ENCODE measurements at places on chromosomes 2 and 18.

- H3K36me3 ChIP-seq, result no peaks in the 10 kb centered on the region
- H3K4me1 ChIP-seq, result no peaks in the 10 kb centered on the region
- no peaks in the 10 kb centered on the region for H3K27me3 ChIP-seq
- DNase-seq, result no peak
Observed at GRCh38 chr2:13660231-13660630, 943.5 kb downstream of the TRIB2 start.

GRCh38 chr2:8518979-8519668 lies 162.7 kb upstream of the ID2 start:
- H3K27ac ChIP-seq, result no peak overlapping the region
- H3K4me3 ChIP-seq, result no peak overlapping the region
- peaks cover 9% of the 10 kb centered on the region for H3K4me1 ChIP-seq
- H3K27me3 ChIP-seq, result no peaks in the 10 kb centered on the region
- no peak for DNase-seq
- H3K36me3 ChIP-seq, result no peaks in the 10 kb centered on the region

DNA sequence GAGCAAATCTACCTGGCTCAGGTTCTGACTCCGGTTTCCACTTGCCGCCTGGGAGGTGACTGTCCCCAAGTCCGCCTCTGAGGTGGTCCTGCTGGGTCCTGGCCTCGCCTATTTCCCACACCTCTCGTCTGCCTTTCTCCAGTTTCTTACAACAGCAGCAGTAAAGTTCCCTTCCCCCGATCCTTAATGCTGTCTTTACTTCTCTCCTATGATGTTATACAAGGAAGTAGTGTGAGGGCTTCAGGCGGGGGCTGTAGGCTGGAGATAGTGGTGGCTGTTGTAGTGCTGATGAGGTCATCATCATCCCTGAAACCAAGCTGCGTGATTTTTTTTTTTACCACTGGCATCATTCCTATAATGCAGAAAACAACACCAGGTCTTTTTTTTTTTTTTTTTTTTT lies 18.9 kb downstream of the TGIF1 start:
- no peaks in the 10 kb centered on the region for H3K36me3 ChIP-seq
- H3K4me3 ChIP-seq, result no peak overlapping the region

DNA sequence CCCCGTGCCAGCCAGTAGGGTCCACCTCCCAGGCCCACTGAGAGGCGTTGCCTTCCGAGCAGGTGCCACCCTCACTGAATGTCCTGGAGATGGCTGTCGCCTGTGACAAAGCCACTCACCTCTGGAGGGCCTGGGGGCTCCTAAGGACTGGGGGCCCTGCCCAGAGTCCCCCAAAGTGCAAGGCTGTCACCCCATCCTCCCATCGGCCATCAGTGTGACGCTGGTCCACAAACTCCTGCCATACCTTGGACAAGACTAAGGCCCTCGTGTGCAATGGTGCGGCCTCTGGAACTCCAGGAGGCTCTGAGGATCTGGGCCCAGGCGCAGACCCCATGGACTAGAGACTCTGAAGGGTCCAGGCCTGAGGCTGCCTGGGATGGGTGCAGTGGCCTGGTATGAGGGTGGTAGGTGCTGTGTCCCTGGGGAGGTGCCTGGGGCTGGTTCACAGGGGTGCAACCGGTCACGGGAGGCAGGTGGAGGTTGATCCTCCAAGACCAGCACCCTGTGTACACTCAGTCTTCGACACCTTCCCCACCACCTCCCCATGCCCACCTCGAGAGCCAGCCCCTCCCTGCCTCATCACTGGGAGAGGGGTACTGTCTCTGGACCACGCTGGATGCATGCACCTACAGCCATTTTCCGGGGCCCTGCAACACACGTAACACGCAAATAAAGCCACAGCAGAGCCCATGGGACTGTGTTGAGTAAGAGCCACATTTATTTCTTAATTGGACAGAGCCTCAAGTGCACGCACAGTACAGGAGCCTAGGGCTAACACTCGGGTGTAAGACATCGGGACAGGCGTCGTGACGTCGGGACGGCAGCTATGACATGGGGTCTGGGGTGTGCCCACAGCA lies 21.6 kb downstream of the AQP12A start:
- H3K27me3 ChIP-seq, result no peaks in the 10 kb centered on the region
- DNase-seq, result no peak
- no peaks in the 10 kb centered on the region for H3K4me1 ChIP-seq
- H3K4me3 ChIP-seq, result no peak overlapping the region

DNA sequence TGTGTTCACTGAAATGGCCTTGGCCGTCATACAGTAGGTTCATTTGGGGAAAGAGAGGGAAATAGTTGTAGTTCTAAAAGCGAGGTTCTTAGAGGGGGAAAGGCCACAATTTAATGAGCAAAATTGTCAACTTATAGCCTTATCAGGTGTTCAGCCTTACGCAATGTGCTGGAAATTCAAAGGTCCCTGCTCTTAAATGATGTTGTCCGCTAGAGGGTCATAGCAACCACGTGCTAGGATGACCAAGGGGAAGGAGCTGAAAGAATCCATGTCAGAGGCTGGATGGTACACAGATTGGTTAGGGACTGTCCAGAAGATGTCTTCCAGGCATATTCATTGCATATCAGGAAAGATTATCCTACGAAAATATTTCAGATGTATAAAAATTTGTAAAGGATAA lies 282.3 kb upstream of the MEX3C start:
- H3K4me3 ChIP-seq, result no peak overlapping the region
- H3K36me3 ChIP-seq, result no peaks in the 10 kb centered on the region
- H3K27me3 ChIP-seq, result no peaks in the 10 kb centered on the region
- DNase-seq, result no peak

DNA sequence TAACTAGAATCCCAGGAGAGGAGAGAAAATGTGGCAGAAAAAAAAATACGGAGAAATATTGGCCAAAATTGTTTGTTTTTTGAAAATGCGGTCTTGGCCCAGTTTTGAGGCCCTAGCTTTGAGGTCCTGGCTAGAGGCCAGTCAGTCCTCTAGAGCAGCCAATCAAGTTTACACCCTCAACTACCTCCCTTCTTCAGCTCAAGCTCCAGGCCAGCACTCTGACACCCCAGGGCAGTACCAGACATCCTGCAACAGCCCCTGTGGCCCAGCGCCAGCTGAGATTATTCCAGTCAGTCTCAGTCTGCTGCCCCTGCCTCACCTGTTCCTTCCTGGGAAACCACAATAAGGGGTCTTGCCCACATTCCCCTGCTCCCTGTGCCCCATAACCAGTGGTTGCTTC lies 107.7 kb downstream of the UGGT1 start:
- H3K4me3 ChIP-seq, result no peak overlapping the region
- H3K36me3 ChIP-seq, result no peaks in the 10 kb centered on the region
- H3K4me1 ChIP-seq, result peaks cover 24% of the 10 kb centered on the region
- DNase-seq, result no peak

DNA sequence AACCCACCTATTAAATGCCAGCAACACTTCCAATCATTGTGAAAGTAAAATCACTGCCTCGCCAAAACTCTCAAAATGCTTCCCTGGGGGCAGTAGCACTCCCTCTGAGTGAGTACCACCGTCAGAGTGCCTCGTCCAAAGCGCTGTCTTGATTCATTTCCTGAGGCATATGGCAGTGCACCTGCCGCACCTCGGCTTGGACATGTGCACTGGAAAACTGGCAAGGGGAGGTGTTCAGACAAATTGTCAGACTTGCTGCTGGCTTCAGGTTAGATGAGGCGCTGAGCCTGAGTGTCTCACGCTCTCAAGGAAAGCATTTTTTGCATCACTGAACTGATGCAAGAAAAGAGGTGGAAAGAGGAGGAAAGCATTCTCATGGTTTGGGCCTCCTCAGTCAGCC lies 132.8 kb downstream of the ATL2 start:
- H3K27me3 ChIP-seq, result no peaks in the 10 kb centered on the region
- no peaks in the 10 kb centered on the region for H3K4me1 ChIP-seq

GRCh38 chr18:49814147-49814499 lies 790 bp upstream of the ACAA2 start:
- H3K36me3 ChIP-seq, result no peaks in the 10 kb centered on the region
- peak overlapping the region; percentile 87 for H3K4me3 ChIP-seq
- H3K27ac ChIP-seq, result no peak overlapping the region
- no peaks in the 10 kb centered on the region for H3K27me3 ChIP-seq

DNA sequence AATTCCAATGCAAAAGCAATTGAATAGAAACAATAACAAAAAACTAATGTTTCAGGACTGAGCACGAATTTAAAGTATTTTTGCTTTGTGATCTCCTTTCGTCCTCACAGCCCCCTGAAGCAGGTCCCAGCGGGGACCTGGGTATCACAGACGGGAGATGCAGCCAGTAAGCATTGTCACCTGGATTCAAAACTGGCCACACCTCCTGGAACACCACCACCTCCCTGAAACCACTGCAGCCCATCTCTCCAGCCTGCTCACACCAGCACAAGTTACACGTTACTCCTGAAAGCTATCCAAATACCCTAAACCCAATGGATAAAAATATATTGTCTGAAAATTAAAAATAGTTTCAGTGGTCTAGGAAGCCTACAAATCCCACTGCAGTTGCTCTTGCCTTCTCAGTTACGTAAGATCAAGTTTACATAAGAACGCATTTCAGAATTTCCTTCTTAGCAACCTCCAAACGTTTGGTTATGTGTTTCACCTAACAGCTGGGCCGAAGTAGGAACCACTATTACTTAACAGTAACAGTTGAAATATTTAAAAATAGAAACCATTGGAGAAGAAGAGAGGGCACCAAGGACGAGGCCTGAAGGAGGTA lies 178.0 kb downstream of the HDAC4 start:
- no peaks in the 10 kb centered on the region for H3K36me3 ChIP-seq
- H3K4me3 ChIP-seq, result peak overlapping the region; percentile 46
- H3K4me1 ChIP-seq, result peaks cover 44% of the 10 kb centered on the region
- DNase-seq, result peak; percentile 24

DNA sequence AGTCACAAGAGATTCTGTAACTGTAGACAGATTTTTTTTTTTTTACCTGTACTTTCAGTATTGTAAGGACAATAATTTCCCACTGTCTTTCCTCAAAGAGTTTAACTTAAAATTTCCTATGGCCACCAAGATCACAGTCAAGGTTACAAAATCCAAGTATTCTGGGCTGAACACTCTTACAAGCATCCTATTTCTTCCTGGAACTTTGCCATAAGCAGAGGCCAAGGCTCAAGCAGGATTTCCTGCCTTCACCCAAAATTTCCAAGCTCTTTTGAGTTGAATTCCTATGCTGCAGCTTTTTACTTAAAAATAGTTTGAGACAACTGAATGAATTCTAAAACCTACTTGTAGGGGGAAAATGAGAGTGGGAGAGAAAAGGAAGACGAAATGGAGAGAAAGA lies 299.4 kb downstream of the ZNF516 start:
- H3K36me3 ChIP-seq, result no peaks in the 10 kb centered on the region
- H3K4me3 ChIP-seq, result no peak overlapping the region
- DNase-seq, result no peak
- no peak overlapping the region for H3K27ac ChIP-seq

All from common myeloid progenitor, CD34-positive (primary cell).